ENCODE measurements at places on chromosomes 11 and 22. TPM values are rescaled to one million over a fixed set of nuclear protein-coding genes. Genes with fewer than 3 reads are reported as not detected.

The NAALAD2 gene
- total RNA-seq, result not detected

The P2RY2 gene
- 7.8 TPM for total RNA-seq

The ME3 gene
- total RNA-seq, result 11.2 TPM

The MTCH2 gene
- 123 TPM for total RNA-seq

The POU2AF2 gene
- not detected for total RNA-seq

The OR51D1 gene
- total RNA-seq, result not detected

The OR8D1 gene
- total RNA-seq, result not detected

The ACRV1 gene
- total RNA-seq, result not detected

The CCDC88B gene
- 1.8 TPM for total RNA-seq

The CHADL gene
- total RNA-seq, result 4.0 TPM

The ANGPTL5 gene
- total RNA-seq, result not detected

The GP1BB gene
- 1.5 TPM for total RNA-seq

The UBQLNL gene
- total RNA-seq, result not detected

The OR51G2 gene
- total RNA-seq, result not detected

The C11orf42 gene
- total RNA-seq, result not detected

The DBX1 gene
- not detected for total RNA-seq

The DNAJB7 gene
- total RNA-seq, result not detected

The CARD18 gene
- total RNA-seq, result 3.5 TPM

The RASL10A gene
- not detected for total RNA-seq

The PHLDB1 gene
- total RNA-seq, result 198 TPM

The MAPK8IP1 gene
- 6.7 TPM for total RNA-seq

The SEPTIN3 gene
- total RNA-seq, result 1.7 TPM

The MS4A4E gene
- total RNA-seq, result not detected

The PYGM gene
- 0.50 TPM for total RNA-seq

The DEUP1 gene
- total RNA-seq, result not detected

The APOL4 gene
- 0.26 TPM for total RNA-seq

The RBFOX2 gene
- total RNA-seq, result 137 TPM

The LSP1 gene
- 0.17 TPM for total RNA-seq

The C11orf86 gene
- total RNA-seq, result not detected

The SLC37A2 gene
- 58.5 TPM for total RNA-seq

The OOSP4A gene
- total RNA-seq, result not detected

The NAV2 gene
- 41.9 TPM for total RNA-seq

The ELP4 gene
- total RNA-seq, result 21.7 TPM

The RHOD gene
- 234 TPM for total RNA-seq

The CDC42BPG gene
- 10.5 TPM for total RNA-seq

The PRDM10 gene
- total RNA-seq, result 6.6 TPM

The TMPRSS4 gene
- 0.67 TPM for total RNA-seq

The BLID gene
- 5.2 TPM for total RNA-seq

The OR51L1 gene
- not detected for total RNA-seq

The SPDYC gene
- total RNA-seq, result not detected

The RSF1 gene
- 46.6 TPM for total RNA-seq

The APOBEC3B gene
- total RNA-seq, result 11.2 TPM

The OR10A2 gene
- not detected for total RNA-seq

The OR51E2 gene
- not detected for total RNA-seq

The NDUFC2 gene
- 162 TPM for total RNA-seq

The SCT gene
- total RNA-seq, result not detected
